NCI-H774 (cell line): ENCODE measurements at places on chromosomes 1 and 21.

- no peak for DNase-seq
Observed at GRCh38 chr1:165933446-165934170, 106.2 kb downstream of the UCK2 start.

GRCh38 chr1:60425528-60425927 lies 352.0 kb upstream of the C1orf87 start:
- DNase-seq = no peak

DNA sequence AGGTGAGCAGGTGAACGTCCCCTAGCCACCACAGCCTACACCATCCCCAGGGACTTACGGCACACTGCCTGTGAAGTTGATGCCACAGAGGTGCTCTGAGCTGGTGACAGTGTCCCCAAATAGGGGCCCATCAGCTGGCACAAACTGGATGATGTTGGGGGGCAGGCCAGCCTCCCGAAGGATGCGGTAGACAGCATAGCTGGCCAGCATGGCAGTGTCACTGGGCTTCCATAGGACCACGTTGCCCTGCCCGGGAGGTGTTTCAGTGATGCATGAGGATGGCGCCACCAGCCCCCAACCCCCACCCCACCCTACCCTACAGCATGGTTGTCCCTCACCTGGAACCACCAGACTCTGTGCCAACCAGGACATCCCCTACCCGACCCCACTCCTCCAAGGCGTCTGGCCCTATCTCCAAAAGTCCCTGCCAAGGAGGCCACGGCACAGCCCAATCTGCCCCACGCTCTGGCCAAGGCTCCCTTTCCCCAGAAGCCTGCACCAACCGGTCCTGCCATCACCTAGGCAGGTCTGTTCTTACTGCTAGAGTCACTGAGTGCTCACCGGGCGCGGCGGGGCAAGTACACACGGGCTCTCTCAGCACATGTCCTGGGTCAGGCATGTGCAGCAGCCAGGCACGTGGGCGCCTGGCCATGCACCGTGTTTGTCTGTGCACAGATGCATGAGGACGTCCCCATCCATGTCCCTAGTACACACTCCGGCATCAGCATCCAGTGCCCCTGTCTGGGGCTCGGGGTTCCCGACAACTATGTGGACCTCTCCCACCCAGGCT lies 20.5 kb downstream of the ALDH4A1 start:
- DNase-seq = no peak

DNA sequence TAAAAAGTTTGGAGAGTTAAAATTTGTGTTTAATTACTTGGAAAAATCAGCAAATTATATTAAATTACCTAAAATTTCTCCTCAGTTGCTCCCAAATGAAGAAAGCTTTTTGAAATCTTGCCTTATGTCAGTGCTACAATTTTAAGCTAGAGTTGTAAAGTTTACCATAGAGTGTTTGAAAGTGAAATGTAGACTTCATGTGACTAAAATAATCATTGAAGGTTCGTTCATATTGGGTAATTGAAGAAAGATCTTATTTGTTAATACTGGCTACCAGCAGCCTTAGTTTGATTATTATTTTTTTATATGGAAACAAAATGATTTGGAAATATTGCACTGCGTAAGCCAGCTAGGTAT lies 4.4 kb downstream of the DYRK1A start:
- no peak for DNase-seq

- DNase-seq = peak; percentile 44
Observed at GRCh38 chr1:39849203-39849602, 34.1 kb downstream of the TRIT1 start.

GRCh38 chr1:2306151-2306978 lies 78.2 kb downstream of the SKI start:
- DNase-seq = no peak

- peak; percentile 1 for DNase-seq
Observed at GRCh38 chr1:26126321-26127084, 14.9 kb downstream of the PDIK1L start.

- no peak for DNase-seq
Observed at GRCh38 chr1:9874959-9875635, 35.0 kb downstream of the CTNNBIP1 start.

DNA sequence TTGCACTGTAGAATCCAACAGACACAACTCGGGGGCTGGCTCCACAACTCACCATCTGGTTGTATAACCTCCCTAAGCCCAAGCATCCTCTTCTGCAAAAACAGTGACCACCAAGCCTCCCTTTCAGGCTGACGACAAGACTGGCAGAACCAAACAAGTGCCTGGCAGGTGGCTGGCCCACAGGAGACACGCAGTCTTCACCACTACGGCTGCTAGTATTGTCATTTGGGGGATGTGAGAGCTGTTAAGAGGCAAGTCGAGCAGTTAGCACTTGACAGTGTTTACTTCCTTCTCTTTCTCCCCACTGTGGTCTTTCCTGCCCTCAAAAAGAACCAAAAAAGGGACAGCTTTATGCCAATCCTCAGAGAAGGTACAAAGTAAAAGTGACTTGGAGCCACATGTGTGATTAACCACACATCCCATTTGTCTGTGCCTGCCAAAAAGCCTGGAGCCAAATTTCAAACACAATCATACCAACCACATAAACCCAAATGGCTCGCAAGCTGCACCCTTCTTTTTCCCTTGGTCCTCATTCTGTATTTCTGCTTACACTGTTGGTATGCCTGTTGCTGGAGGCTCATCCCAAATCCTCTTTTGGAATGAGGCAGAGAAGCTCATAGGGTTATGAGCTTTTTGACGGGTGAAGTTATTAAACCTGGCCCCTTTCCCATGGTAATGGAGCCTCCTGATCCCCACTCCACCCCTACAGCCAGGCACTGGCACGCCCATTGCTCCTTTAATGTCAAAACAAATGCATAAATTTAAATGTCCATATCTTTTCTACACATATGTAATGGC lies 94.1 kb downstream of the TGFBR3 start:
- DNase-seq = no peak

DNA sequence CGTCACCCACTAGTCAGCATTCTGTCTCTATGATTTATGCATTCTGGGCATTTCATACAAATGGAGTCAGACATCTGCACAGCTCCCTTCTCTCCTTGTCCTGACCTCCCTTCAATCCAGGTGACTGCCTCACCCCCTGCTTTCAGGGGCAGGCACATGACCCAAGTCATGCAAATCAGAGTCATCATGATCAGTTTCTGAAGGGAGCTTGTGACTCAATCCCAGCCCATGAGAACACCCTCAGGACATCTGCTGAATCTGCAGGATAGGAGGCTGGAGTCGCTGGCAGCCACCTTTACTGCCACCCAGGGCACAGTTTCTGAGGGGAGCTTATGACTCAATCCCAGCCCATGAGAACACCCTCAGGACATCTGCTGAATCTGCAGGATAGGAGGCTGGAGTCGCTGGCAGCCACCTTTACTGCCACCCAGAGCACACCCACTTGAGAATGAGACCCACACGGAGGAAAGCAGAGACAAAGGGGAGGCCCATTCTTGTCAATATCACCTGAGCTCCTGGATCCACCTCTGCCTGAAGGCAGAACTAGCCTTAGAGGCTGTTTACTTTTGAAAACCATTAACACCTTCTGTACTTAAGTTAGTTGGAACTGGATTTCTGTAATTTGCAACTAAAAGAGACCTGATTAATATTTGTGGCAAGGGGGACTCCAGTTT lies 62.3 kb upstream of the SLC25A33 start:
- DNase-seq = no peak

DNA sequence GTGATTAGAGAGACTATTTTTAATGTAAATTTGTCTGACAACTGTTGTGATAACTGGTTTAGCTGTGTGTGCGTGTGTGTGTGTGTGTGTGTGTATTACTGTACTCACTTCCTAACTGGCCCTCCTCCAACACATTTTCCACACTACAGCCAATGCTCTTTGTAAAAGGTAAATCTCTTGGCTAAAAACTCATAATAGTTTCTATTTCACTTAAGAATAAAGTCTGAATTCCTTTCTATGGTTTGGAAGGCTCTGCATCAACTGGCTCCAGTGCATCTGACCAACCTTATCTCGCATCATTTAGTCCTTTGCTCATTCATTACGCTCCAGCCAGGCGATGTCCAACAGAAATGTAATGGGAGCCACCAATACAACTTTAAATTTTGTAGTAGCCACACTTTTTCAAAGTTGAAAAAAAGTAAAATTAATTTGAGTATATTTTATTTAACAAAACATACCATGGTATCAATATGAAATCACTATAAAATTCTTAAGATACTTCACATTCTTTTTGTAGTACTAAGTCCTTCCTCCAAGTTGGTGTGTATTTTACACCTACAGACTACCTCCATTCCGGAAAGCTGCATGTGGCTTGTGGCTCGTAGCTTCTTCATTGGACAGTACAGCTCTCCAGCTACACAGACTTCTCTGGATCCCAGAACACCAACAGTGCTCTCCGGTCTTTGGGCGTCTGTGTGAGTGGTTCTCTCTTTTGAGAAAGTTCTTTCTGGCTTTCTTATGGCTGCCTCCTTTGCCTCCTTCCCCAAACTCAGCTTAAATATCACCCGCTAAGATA lies 68.9 kb downstream of the NRIP1 start:
- no peak for DNase-seq

DNA sequence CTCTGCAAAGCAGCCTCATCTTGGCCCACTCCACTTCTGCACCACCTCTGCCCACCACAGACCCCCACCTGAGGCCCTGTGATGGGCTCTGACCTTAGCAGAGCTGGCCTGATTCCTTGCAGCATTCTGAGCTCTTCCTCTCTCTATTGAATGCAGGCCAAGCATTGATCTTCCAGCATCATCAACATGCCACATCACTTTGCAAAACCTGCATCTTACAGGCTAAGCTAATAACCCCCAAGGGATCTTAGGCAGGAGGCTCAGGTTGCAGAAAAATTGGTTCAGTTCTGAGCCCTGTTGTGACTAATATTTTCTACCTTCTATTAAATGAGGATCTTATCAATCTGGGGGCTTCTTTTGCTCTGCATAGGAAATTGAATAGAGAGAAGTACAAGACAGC lies 78.7 kb downstream of the ATP1A1 start:
- DNase-seq = no peak

GRCh38 chr1:211986628-211987254 lies 48.6 kb downstream of the INTS7 start:
- DNase-seq = no peak

- DNase-seq = no peak
Observed at GRCh38 chr21:45122432-45123132, 48.2 kb downstream of the ADARB1 start.

- DNase-seq = no peak
Observed at GRCh38 chr1:166836733-166837132, 2.5 kb upstream of the POGK start.

- DNase-seq = no peak
Observed at GRCh38 chr1:183983371-183984105, 54.0 kb downstream of the COLGALT2 start.

GRCh38 chr1:48245106-48245505 lies 22.6 kb downstream of the SLC5A9 start:
- no peak for DNase-seq

GRCh38 chr1:9589144-9589718 lies 520 bp downstream of the TMEM201 start:
- DNase-seq = no peak

DNA sequence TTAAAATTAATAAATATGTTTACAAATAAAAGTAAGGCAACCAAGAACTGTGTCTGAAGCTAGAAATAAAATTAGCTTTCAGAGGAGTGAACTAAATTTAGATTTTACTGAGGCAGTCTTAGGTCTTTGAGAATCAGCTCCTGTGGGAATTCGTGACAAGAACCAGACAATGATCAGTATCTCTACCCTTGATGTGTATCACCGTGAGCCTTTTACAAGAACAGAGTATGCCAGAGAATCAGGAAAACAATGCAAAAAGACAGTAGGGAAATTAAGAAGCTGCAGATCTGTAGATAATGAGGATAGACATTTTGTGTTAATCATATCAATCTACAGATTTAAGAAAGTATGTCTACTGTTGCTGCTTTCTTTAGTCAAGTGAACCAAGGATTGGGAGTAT lies 351.0 kb downstream of the COL11A1 start:
- DNase-seq = no peak

DNA sequence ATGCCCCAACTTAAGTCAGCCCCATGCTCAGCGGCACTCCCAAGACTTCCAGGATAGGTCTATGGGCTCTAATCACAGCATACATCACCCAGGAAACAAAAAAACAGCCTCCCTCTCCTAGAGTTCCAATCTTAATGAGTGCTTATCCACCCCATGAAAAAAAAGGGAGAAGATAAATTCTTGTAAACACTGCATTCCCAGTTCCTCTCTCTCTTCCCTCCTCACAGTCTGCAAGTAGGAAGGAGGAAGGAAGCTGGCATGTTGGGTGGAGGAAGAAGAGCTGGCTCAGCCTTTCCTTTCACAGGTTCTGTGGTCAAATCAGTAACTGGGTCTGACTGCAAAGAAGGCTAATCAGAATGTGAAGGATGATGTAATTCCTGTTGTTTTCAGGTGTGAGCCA lies 69.9 kb upstream of the ZC3H11B start:
- DNase-seq = no peak

DNA sequence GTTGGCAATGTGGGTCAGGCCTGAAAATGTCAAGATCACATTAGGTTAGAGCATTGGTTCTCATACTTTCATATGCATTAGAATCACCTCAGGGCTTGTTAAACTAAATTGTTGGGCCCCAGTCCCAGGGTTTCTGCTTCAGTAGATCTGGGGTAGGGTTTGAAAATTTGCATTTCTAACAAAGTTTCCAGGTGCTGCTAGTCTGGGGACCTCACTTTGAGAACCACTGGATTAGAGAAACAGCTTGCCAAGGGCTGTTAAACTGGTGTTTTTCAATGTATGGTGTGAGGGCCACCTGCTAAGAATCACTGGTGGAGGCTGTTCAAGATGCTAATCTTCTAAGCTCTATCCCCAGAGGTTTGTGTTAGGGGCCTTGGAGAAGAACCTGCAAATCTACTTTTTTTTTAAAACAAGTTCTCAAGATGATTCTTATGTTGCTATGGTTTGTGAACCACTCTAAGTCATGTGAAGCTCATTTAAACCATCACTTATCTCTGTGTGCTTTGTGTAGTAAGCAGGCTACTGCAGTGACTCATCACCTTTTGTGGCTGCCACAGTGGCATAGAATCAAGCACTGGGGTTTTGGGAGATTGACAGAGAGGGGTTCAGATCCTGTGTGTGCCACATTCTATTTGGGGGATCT lies 152.2 kb downstream of the S1PR1 start:
- DNase-seq = no peak

GRCh38 chr1:34970220-34970735 lies 14.9 kb downstream of the TMEM35B start:
- no peak for DNase-seq

- DNase-seq = no peak
Observed at GRCh38 chr1:14452551-14452950, 145.9 kb upstream of the KAZN start.

GRCh38 chr1:171984262-171984661 lies 143.0 kb downstream of the DNM3 start:
- DNase-seq = no peak

- no peak for DNase-seq
Observed at GRCh38 chr1:156050376-156050775, 3.2 kb downstream of the UBQLN4 start.

- DNase-seq = no peak
Observed at GRCh38 chr1:61192663-61193330, 110.4 kb downstream of the NFIA start.

DNA sequence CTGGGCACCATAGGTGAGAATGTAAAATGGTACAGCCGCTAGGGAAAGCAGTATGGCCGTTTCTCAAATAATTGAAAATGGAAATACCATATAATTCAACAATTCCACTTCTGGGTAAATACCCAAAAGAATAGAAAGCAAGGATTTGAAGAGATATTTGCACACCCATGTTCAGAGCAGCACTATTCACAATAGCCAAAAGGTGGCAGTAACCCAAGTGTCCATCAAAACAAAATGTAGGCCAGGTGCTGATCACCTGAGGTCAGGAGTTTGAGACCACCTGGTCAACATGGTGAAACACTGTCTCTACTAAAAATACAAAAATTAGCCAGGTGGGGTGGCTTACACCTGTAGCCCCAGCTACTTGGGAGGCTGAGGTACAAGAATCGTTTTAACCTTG lies 62.1 kb downstream of the OLIG1 start:
- DNase-seq = no peak
